Panc1 (cell line): ENCODE measurements at places on chromosomes 4 and X.

GRCh38 chrX:131279197-131279596, 9.9 kb downstream of the IGSF1 start:
- DNase-seq: no peak

DNA sequence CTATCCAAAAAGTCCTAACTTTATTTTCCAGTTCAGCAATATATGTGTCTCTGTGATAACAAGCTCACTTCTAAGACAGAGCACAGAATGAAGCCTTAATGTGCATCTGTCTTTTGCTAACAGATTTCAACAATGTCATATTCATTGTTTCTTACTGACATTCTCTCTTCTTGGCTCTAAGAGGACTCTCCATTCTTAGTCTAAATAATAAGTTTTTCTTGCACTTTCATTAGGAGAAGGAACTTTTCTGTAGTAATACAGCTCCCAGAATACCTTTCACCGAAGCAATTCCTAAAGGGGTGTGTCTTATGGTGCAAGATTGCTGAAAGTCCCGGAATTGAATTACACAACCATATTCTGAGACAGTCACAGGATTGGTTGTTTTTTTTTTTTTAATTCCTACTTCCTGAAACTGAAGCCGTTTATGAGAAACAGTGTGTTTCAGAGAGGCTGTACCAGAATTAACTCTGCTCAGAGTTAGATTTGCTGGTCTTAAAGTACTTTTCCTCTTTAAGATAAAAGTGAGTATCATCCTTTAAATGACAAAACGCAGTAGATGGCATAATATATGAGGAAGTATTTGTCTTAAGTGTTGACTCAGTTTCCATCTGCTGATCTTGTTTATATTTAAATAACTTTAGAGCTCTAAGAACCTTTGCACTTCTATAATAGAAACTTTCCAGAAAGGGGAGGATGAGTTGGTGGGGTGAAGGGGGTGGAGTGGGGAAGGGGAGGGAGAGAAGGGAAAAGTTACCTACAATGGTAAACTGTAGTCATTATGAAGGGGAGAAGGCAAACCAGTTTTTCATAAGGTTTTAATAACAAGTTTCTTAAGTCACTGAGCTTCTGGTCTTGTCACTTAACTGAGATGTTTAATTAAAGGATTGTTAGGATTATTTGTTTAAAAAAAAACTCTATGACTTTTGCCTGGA, at the start of gene ALPK1:
TSS of gene ALPK1 (plus strand) at position 421 of the 932 bp plus-strand sequence.
- no peak for DNase-seq

GRCh38 chrX:138908577-138908976, 197.1 kb upstream of the FGF13 start:
- DNase-seq: no peak

DNA sequence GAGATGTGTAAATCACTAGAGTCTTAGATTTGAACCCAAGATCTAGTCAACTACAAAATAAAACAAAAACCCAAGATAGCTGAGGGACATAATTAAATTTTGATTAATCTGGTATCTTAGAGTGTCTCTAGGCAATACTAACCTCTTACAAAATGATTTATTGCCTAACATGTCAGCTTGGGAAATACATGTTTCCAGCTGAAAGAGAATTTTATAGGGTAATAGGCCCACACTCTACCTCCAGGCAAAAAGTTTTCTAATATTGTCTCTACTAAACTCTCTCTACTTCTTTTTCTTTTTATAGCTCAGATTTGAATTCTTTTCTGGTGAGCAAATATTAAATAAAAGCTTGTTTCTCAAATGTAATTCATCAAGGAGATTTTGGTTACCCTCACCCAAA, 263.2 kb downstream of the IL15 start:
- DNase-seq: no peak

- no peak for DNase-seq
These were observed 154.7 kb downstream of the BEND2 start for GRCh38 chrX:18065956-18066355.

DNA sequence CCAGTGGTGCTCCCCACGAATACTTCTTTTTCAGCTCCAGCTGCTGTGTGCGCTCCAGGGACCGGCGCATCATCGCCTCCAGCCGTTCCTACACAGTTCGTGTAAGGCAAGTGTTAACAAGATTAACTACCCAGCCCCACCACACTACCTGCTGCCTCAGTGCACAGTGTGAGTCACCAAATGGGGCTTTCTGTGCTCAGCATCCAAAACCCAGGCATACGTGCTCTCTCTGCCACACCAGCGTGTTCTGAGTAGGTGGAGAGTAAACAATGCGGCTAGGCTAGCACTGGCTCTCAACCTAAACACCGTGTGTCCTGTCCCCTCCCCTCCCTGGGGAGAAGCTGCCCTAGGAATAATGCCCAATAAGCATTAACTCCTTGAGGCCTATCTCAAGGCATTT, 60.0 kb downstream of the MAP7D2 start:
- no peak for DNase-seq

DNA sequence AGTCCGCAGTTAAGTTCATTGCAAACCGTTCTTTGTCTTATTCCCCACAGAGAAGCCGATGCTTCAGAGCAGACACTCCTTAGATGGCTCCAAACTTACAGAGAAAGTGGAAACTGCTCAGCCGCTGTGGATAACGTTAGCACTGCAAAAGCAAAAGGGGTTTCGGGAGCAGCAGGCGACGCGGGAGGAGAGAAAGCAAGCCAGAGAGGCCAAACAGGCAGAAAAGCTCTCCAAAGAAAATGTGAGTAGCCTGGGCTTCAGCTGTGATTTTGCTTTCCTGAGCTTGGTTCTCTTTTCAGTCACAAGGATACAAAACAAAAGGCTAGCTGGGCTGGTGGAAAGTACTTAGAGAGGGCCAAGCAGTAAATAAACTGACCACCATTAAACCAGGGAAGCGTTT, 64.0 kb downstream of the AASDH start:
- DNase-seq: no peak

GRCh38 chr4:3499710-3500109, 32.5 kb downstream of the LRPAP1 start:
- DNase-seq: no peak

DNA sequence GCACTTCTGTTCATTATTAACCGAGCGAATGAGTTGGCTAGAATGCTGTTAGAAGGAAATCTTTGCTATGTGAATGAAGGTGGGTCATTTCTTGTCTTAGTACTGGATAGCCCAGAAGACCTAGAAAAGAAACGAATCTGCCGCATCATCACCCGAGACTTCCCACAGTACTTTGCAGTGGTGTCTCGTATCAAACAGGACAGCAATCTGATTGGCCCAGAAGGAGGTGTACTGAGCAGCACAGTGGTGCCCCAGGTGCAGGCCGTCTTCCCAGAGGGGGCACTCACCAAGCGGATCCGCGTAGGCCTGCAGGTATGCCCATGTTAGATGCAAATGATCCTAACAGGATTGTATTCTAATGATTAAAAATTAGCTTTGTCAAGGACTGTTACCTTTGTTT, 286.3 kb downstream of the ANK2 start:
- DNase-seq: no peak

GRCh38 chr4:94665500-94666404, 92.0 kb upstream of the BMPR1B start:
- DNase-seq: no peak

DNA sequence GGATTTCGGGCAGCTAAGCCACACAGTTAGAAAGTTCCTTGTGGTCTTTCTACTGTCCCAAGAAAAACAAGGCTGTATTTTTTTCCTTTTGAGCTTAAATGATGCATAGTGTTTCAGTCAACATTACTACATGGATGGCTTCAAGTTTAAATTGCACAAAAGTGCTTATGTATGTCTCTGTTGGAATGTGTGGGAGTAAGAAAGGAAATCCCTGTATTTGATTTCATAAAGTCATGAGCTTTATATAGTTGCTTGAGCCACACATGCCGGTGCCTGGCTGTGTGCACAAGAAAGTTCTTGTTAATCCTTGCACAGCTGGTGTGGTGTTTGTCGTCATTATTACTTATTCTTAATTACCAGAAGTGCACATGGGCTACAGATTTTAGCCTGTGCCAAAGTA, 262.2 kb downstream of the ARHGAP10 start:
- no peak for DNase-seq

DNA sequence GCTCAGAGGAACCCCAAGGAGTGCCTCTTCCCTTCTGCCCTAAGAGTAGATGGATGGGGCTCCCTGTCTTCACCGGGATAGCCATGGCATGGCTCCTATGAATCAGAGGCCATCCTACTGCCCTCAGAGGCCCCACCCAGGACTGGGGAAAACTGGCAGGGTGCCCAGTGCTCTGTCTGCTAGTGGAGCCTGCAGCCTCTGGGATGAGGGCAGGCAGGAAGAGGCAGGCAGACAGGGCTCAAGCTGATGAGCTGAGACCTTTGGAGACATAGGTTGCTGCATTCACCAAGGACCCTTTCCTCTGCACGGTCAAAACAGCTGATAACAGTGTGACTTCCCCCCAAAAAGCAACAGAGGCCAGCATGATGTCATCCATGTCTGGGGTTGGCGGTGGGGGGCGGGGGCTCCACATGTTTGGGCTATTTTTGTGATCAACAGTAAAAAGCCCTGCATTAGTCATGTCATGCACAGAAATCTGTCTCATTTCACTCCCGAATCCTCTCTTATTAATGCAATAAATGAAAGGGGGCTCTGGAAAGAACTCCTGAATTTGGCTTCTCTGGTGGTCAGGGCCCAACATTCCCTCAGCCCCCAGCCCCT, 207.6 kb upstream of the MAMLD1 start:
- no peak for DNase-seq

DNA sequence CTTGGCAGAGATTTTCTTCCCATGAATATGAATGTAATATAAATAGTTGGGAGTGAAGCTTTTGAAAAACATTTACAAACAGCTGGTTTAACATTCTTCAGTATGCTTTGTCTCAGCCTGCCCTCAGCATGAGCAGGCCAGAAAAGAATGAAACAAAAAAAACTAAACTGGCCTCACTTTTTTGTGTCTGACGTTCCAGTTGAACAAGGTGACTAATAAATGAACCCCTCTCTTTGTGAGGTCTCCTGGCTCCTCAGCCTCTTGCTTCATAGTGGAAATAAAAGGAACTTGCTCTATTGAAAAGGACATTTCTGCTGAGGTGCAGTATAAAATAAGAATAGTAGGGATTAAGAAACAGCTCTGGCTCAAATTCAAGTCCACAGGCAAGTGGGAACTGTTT, 9.4 kb downstream of the CHST7 start:
- DNase-seq: no peak

GRCh38 chr4:105092356-105092755, 54.3 kb upstream of the TET2 start:
- DNase-seq: no peak

DNA sequence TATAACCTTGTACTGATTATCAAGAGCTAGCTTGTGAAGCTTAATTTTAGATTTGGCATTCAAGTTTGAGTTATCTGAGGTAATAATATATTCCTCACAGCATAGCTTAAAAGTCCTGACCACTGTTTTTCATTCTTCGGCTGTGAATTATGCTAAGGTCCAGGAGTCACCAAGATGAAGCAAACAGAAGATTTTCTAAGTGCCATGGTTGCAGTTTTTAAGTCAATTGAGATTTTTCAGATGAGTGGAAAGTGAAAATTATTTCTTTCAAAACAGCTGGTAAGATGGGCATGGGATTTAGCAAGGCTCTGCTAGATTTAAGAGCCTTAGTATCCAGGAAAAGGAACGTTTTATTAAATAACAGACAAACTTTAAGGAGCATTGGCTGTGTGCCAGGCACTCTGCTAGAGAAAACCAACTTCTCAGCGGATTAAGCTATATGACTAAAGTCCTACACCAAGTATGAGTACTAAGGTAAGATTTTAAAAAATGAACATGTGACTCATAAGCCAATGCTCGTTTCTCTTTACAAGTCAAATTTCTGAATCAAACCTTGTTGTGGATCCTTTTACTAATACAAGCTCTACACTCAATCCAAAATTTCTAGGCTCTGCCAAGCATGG, 149.9 kb upstream of the IL15 start:
- no peak for DNase-seq

DNA sequence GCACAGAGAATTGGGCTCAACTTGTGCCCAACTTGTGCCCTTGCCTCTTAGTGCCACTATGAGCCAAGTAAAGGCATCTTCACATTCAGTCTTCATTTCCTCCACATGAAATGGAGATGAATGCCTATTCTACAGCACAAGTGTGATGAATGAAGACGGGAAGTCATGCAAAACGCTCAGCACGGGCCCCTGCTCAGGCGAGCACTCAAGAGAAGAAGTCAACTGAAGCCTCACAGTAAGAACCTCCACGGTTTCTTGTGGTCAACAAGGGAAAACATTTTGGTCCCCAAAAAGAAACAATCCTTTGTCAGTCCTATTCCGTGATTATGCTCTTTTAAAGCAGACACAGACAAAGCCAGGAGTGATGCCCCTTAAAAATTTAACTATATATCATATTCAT, 87.0 kb downstream of the IRF2 start:
- no peak for DNase-seq

DNA sequence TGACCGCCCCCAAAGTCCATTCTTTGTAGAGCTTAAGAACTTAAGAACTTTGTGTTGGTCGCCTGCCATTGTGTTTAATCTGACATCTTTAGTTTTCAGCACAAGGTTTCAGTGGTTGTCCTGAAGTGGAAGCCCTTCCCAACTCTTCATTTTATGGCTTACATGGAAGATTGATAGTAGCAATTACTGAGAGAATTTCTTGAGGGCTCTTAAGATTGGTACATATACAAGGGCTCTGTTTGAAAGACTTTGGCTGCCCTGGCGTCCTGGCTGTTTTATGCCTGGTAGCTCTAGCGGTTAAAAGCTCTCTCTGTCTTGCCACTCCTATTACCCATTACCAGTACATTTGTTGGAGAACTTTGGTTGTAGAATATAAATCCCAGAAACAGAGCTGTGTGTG, 75.0 kb downstream of the KDM6A start:
- DNase-seq: no peak

DNA sequence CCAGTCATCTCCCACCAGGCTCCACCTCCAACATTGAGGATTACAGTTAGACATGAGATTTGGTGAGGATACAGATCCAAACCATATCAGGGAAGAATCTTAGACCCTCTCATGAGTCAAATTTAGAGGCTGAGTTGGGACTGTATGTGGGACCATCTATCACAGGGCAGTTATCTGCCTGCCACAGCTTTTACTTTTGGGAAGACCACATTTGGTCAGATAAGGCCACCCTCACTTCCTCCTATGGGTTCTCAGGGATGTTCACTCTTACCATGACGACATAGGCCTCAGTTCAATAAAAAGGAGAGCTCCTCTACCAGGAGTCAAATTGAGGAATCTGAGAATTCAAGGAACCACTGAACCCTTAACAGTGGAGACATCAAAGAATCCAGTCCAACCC, 2.1 kb downstream of the MAGEB2 start:
- no peak for DNase-seq
